ENCODE measurements at places on chromosomes 13 and 19.

DNA sequence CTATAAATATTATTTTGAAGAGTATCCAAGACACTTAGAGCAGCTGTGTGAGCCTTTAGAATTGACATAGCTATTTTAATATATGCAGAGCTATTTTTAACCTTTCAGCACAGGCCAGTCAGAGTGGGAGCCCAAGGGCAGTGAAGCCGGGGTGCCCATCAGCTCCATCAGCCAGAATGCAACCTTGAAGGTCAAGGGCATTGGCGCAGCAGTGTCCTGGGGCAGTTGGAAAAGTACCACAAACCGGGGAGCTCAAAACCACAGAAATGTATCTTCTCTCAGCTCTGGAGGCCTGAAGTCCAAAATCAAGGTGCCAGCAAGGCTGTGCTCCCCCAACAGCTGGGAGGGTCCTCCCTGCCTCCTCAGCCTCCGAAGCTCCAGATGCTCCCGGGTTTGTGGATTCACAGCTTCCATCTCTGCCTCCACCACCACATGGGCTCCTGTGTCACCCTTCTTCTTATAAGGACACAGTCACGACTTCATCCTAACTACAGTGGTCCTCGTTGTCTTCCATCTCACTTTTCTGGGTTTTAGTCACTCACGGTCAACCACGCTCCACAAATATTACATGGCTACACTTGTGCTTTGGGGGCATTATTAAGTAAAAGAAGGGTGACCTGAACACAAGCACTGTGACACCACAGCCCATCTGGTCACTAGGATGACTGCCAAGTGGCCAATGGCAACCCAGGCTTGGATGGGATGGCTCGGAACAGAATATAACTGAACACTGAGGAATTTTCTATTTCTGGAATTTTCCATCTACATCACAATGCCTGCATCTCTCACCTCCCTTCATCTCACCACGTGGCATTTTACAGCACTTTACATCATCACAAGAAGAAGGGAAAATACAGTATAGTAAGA is 15.9 kb upstream of the GAS6 start:
- DNase-seq: no peak

- DNase-seq: no peak
Measured at GRCh38 chr19:3970313-3970807, 539 bp downstream of the DAPK3 start.

GRCh38 chr13:106650690-106651205 is 82.8 kb upstream of the ARGLU1 start:
- no peak for DNase-seq

- no peak for DNase-seq
Measured at GRCh38 chr19:58513213-58513693, 1.5 kb upstream of the SLC27A5 start.

- no peak for DNase-seq
Measured at GRCh38 chr13:91305652-91306051, 41.8 kb upstream of the MIR17HG start.

- no peak for DNase-seq
Measured at GRCh38 chr19:34357431-34357830, 7.6 kb upstream of the GPI start.

DNA sequence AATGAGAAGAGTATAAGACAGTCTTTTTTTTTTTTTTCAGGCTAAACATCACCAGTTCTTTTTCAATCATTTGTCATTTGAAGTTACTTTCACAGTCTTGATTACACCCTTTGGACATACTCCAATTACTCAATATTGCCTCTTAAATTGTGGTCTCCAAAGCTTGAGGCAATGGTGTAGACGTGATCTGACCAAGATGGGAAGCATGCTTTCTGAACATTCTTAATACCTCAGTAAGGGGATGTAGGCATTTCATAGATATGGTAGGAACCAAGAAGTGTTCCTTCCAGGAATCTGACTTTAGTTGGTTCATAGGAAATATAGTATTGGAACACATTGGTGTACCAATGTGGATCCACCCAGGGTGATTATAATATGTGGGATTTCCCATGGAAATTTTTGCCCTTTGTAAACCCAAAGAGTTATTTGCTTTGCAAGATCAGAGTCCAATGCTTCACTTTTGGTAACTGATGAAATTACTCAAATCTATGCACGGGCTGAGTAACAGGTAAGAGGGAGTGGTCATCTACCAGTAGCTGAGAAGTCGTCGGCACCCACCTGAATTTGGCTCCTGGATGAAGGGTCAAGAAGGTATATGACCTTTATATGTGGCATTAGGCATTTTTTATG is 62.2 kb downstream of the ERCC5 start:
- DNase-seq: no peak

DNA sequence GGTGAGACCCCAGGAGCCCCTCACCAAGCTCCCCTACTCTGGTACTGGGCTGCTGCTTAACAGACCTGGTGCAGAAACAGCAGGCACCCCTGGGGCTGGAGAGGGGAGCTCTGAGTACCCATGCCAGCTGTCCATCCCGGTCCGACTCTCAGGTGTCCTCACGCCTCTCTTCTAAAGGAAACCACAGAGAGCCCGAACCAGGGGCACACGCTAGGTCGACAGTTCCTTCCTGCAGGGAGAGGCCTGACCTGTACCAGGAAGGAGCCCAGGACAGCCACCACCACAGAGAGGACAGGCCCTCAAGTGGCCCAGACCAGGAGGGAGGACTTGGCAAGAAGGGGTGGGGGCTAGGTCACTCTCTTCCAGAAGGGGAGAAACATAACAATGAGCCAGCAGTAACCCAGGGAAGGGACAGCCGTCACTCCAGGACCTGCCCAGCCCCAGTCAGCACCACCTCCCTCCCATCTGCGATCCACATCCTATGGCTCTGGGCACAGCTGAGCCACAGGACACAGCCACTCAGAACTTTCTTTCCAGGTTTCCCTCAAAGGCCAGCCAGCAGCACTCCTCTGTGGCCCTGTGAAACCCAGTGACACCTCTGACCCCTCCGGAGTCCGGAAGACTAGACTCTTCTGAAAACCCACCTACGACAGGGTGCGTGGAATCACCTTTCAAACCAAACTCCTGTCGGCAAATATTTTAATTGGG is 13.0 kb upstream of the SLC35E1 start:
- no peak for DNase-seq

- DNase-seq: no peak
Measured at GRCh38 chr19:50003254-50003788, 21.9 kb downstream of the VRK3 start.

DNA sequence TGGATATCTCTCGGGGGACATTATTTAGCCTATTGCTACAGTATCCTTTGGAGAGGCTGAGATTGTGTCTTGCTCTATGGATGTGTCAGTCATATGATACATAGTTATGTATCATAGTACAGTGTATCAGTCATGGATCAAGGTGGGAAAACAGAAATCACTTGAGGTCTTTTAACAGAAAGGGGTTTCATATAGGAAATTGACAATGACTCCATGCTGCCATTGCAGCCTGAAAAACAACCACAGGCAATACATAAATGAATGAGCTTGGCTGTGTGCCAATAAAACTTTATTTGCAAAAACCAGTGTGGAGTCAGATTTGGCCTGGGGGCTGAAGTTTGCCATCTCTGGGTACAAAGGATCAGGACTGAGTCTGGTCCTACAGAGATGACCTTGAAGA is 35.4 kb downstream of the COLGALT1 start:
- no peak for DNase-seq

- peak; percentile 60 for DNase-seq
Measured at GRCh38 chr19:48419158-48419920, 25.9 kb downstream of the GRIN2D start.

- no peak for DNase-seq
Measured at GRCh38 chr19:7677669-7678311, 900 bp downstream of the MCEMP1 start.

GRCh38 chr19:46226438-46226973 is 3.0 kb upstream of the IGFL1 start:
- DNase-seq: no peak

GRCh38 chr19:51690454-51691073 is 2.6 kb upstream of the SPACA6 start:
- no peak for DNase-seq

GRCh38 chr13:92768602-92769001 is 458.0 kb upstream of the GPC6 start:
- no peak for DNase-seq

- no peak for DNase-seq
Measured at GRCh38 chr19:4268816-4269430, 10.1 kb upstream of the SHD start.

DNA sequence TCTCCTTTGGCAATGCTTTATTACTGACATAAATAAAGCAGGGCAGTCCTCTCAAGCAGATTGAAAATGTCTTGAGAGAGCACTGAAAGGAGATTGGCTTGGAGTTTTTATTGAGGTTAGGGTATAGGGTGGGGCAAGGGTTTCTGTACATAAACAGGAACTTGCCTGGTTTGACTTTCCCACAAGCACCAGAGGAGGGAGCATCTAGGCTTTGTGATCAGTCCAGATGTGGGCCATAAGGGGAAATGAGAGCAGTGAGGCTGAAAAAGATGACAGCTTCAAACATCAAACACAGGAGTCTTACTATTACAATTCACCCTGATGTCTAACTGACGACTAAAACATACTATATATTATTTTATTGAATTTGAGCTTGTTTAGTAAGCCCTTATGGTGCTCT is 260.9 kb downstream of the MTUS2 start:
- DNase-seq: no peak

DNA sequence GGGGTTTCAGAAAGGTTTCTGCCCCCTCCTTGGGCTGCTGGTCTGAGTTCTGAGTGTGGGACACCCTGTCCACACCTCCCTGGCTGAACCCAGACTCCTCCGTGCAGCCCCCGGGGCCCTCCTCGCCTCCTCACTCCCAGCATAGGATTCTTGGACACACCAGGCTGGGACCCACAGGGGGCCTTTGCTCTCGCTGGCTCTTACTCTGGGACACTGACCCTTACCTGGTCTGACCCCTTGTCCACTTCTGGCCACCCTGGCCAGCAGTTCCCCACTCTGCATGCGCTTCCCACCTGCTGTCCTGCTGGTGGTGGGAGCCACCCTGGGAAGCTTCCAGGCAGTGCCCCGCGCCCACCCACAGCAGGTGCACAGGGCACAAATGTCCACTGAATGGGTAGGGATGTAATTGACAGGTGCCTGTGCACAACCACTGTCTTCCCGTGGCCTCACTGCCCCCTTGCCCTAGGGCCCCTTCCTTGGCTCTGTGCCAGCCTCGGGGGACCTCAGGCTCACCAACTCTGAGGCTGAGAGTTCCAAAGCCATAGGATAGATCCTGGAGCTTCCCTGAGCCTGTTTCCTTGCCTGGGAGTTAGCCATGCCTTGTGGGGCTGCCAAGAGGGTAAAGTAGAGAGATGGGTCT is 7.0 kb upstream of the SLC25A42 start:
- DNase-seq: no peak

DNA sequence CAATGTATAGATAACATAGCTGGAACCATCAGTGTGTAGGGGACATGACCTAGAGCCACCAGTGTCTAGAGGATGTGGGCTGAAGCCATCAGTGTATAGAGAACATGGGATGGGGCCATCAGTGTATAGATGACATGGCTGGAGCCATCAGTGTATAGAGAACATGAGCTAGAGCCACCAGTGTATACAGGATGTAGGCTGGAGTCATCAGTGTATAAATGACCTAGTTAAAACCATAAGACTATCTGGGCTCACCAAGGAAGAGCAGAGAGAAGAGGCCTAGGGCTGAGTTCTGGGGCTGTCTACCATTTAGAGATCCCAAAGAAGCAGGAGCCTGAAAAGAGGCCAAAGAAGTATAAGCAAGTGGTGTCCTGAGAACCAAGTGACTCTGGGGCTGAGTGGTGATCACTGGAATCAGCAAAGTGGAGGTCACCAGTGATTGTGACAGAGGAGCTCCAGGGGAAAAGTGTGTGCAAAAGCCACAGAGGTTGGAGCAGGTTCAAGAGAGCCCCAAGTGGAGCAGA is 41.0 kb downstream of the RFX2 start:
- no peak for DNase-seq

GRCh38 chr19:35013041-35013819 is 13.1 kb downstream of the GRAMD1A start:
- DNase-seq: no peak

GRCh38 chr19:5308451-5309437 is 31.9 kb downstream of the PTPRS start:
- no peak for DNase-seq

GRCh38 chr13:52851137-52851962 is 2.9 kb upstream of the PCDH8 start:
- peak; percentile 41 for DNase-seq

DNA sequence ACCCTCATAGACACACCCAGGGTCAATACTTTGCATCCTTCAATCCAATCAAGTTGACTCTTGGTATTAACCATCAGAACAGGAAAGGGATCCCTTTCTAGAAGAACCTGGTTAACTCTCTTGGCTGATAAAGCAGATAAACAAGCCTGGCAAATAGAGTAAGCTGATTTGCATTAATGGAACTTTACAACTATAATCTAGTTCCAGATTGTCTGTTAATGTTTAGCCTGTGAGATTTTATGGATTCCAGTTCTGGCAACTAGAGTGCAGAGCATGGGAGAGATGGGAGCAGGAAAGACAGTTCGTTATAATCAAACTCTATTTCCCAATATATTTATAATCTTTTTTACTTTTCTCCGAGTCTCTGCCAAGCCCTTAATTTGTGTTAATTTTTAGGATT is 272.6 kb upstream of the KLHL1 start:
- no peak for DNase-seq

GRCh38 chr13:59415498-59415897 is 748.2 kb downstream of the DIAPH3 start:
- no peak for DNase-seq

- no peak for DNase-seq
Measured at GRCh38 chr13:102311901-102312300, 89.9 kb downstream of the FGF14 start.

DNA sequence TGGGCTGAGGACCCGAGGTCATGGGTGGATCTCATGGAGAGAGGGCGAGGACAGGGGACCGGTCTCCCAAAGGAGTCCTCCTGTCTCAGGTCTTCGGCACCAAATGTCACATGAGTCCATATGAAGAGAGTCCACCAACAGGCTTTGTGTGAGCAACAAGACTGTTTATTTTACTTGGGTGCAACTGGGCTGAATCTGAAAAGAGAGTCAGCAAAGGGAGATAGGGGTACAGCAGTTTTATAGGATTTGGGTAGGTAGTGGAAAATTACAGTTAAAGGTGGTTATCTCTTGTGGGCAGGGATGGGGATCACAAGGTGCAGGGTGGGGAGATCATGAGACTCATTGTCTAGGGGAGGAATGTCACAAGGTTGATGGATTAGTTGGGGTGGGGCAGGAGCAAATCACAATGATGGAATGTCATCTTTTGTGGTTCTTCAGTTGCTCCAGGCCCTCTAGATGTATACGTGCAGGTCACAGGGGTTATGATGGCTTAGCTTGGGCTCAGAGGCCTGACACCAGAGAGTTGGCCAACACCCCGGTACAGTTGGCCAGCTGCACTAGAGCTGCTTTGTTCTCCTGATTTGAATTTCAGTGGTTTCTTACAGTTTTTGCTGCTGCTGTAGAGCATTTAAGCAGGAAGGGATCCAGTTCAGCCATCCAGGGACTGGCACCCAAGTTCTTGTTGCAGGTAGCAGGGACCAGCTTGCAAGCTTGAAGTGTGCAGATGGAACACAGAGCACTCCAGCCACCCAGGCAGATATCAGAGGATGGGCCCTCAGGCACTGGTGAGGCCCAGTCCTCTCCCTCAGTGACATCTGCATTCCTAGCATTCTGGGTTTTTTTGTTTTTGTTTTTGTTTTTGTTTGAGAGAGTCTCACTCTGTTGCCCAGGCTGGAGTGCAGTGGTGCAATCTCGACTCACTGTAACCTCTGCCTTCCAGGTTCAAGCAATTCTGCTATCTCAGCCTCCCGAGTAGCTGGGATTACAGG is 26.4 kb upstream of the IGFL1 start:
- no peak for DNase-seq

All from T47D (cell line).